ENCODE measurements at places on chromosomes 11 and 22.
A peak's percentile ranks its signal among the peaks of the same experiment; 100 is the strongest.

DNA sequence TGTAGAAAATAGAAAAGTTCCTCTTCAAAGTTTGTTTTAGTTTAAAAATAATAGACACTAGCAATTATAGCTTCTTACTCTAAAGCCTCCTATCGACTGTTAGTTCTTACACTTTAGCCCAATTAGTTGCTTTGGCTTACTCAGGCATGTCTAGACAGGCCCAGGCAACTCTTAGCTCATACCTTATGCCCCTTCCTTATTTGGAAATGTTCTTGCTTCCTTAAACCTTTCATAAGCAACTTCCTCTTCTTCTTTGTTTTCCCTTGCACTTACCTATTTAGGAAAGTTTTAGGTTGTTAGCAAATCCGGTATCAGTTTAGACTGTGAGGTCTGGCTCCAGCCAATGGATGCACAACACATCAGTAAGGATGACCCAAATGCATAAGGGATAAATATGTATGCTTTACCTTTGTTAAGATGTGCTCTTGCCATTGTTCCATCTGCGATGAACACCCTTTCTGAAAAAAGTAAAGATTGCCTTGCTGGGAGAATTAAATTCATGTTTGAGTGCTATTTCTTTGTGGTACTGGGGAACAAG, 1277.5 kb upstream of the CNTN5 start:
- peak overlapping the region; percentile 26 for H3K27ac ChIP-seq
- H3K27me3 ChIP-seq, result no peaks in the 10 kb centered on the region
- H3K4me3 ChIP-seq, result no peak overlapping the region
- peaks cover 17% of the 10 kb centered on the region for H3K4me1 ChIP-seq
- DNase-seq, result no peak

GRCh38 chr11:35248558-35249323, 109.8 kb downstream of the CD44 start:
- H3K4me1 ChIP-seq, result no peaks in the 10 kb centered on the region
- H3K36me3 ChIP-seq, result no peaks in the 10 kb centered on the region
- H3K4me3 ChIP-seq, result no peak overlapping the region
- DNase-seq, result no peak
- no peak overlapping the region for H3K27ac ChIP-seq

DNA sequence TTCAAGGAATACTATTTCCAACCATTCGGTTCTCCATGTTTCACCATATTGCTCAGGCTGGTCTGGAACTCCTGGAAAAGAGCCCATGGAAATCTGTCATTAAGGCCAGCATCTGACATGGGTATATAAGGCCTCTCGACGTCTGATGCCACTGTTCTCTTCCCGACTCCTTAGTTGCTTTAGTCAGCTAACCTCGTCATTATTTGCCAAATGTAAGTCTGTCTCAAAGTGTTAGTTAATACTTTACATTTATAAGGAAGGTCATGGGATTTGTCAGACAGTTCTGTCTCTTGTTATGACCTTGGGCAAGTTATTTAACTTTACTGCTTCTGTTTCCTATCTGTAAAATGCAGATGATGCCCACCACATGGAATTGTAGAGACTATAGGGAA, 1.6 kb downstream of the MRPL48 start:
- H3K36me3 ChIP-seq, result no peaks in the 10 kb centered on the region
- H3K27me3 ChIP-seq, result no peaks in the 10 kb centered on the region
- H3K27ac ChIP-seq, result peak overlapping the region; percentile 85
- H3K4me1 ChIP-seq, result peaks cover 4% of the 10 kb centered on the region
- H3K4me3 ChIP-seq, result no peak overlapping the region
- DNase-seq, result no peak

DNA sequence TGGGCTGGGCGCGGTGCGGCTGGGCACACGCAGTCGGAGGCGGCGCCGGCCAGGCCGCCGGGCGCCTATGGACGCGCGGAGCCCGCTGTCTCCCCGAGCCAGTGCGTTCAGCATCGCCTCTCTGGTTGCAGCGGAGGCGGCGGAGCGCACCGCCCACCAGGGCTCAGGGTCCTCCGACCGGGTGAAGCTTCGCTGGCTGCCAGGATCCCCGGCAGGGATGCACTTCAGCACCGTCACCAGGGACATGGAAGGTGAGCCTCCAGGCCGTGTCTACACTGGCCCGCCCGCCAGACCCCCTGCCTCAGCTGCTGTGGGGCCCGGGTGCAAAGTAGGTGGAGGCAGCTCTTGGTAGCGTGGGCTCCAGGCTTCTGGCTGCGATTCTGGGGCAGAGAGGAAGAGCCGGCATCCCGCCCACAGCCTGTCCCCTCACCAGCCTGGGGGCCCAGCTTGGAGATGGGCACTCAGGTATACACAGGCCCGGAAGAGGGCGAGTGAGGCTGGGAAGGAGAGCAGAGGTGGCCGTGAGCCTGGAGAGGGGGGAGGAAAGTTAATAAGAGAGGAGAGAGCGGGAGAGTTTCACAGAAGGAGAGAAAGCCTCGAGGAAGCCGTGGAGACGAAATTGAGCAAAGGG, 1.0 kb upstream of the TBX1 start:
- H3K4me3 ChIP-seq, result no peak overlapping the region
- H3K27ac ChIP-seq, result no peak overlapping the region
- no peaks in the 10 kb centered on the region for H3K4me1 ChIP-seq
- peaks cover 35% of the 10 kb centered on the region for H3K27me3 ChIP-seq
- DNase-seq, result no peak

GRCh38 chr11:105935791-105936190, 86.2 kb downstream of the MSANTD4 start:
- H3K27ac ChIP-seq, result peak overlapping the region; percentile 49
- H3K4me1 ChIP-seq, result peaks cover 28% of the 10 kb centered on the region
- no peaks in the 10 kb centered on the region for H3K36me3 ChIP-seq
- DNase-seq, result peak; percentile 72
- H3K27me3 ChIP-seq, result no peaks in the 10 kb centered on the region

GRCh38 chr11:11724994-11725393, 103.2 kb upstream of the GALNT18 start:
- no peak for DNase-seq
- no peaks in the 10 kb centered on the region for H3K36me3 ChIP-seq
- no peaks in the 10 kb centered on the region for H3K4me1 ChIP-seq

GRCh38 chr22:41447435-41448188, 1.0 kb upstream of the TOB2 start:
- peak overlapping the region; percentile 90 for H3K27ac ChIP-seq
- peak; percentile 65 for DNase-seq
- peaks cover 7% of the 10 kb centered on the region for H3K36me3 ChIP-seq

DNA sequence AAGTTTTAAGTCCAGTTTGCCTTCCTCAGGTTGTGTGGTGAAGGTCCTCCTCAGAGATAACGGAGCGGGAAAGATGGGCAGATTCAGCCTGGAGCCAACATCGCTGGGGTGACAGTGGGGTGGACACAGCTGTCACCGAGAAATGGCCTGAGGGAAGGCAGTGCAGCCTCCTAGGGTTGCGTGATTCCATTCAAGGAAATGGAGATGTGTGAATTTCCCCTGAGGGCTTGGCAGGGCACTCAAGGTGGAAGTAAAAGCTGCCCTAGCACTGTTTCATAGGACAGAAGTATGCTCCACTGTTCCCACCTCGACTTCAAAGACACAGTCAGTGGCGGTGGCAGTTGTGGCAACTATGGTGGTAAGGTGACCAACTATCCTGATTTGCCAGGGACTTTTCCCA, 15.4 kb upstream of the CAT start:
- H3K36me3 ChIP-seq, result no peaks in the 10 kb centered on the region
- H3K27ac ChIP-seq, result no peak overlapping the region
- no peak for DNase-seq
- peaks cover 36% of the 10 kb centered on the region for H3K4me1 ChIP-seq

- H3K27ac ChIP-seq, result peak overlapping the region; percentile 82
- no peak for DNase-seq
- no peak overlapping the region for H3K4me3 ChIP-seq
- no peaks in the 10 kb centered on the region for H3K27me3 ChIP-seq
- H3K4me1 ChIP-seq, result peaks cover 17% of the 10 kb centered on the region
These were observed 42.0 kb downstream of the SERPINH1 start for GRCh38 chr11:75603791-75604736.
